ENCODE measurements at places on chromosomes 6 and 20.

DNA sequence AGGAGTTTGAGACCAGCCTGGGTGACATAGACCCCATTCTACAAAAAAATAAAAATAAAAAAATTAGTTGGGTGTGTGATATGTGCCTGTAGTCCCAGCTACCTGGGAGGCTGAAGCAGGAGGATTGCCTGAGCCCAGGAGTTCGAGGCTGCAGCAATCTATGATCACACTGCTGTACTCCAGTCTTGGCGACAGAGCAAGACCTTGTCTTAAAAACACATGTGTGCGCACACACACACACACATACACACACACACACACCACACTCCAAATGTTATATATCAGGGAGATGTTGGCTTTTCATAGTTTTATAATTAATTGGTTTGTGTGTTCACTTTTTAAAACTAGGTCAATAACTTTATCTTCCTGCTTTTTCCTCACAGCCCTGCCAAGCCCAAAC is 110.5 kb downstream of the RTN4IP1 start:
- DNase-seq = no peak

- no peak for DNase-seq
Measured at GRCh38 chr6:138382498-138383265, 5.0 kb downstream of the SMIM28 start.

DNA sequence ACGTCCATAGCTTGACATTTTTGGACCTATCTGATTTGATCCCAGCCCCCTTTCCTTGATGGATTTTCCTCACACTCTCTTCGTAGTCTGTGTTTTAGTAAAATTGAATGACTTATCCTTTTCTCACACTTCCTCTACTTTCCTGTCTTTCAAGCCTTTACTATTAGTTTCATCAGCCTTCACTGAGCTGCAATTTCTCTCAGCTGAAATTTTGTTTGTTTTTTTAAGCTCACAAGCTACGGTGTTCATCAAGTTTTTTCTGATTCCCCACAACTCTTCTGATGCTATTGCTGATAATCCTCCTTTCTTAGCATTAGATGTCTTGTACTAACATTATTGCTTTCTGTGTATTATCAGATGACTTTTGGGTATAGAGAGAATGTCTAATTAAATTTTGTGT is 263.7 kb downstream of the TBX18 start:
- DNase-seq = no peak

- DNase-seq = no peak
Measured at GRCh38 chr6:41596096-41596685, 42.1 kb upstream of the MDFI start.

Data from NCI-H345 (cell line).